ENCODE measurements at places on chromosomes 3 and 15.

- DNase-seq: no peak
Observed at GRCh38 chr3:138260611-138261010, 69.0 kb downstream of the NME9 start.

DNA sequence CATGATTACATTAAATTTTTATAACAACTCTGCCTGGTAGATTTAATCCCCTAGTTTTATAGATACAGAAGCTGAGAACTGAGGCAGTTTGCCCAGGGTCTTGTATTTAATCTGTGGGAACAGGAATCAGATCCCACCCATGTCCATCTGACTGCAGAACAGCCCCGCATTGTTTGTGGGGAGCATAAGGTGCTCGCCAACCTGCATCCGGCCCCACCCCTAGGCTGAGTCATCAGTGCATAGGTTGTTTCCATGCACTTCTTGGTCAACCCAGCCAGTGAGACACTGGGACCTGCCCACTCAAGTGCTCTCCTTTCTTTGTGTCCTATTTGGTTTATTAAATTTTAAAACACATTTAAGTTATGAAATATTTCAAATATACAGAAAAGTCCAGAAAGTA lies 266.2 kb downstream of the OPA1 start:
- DNase-seq: no peak

- DNase-seq: no peak
Observed at GRCh38 chr3:122941228-122942206, 86.0 kb downstream of the SEMA5B start.

GRCh38 chr3:152054315-152054714 lies 180.9 kb downstream of the SUCNR1 start:
- no peak for DNase-seq

GRCh38 chr3:18426597-18427193 lies 1.6 kb upstream of the SATB1 start:
- no peak for DNase-seq

- DNase-seq: peak; percentile 43
Observed at GRCh38 chr3:36381311-36381956, 1.1 kb downstream of the STAC start.

GRCh38 chr15:44584162-44584749 lies 47.3 kb downstream of the EIF3J start:
- no peak for DNase-seq

- DNase-seq: no peak
Observed at GRCh38 chr3:148723631-148724030, 25.9 kb downstream of the AGTR1 start.

DNA sequence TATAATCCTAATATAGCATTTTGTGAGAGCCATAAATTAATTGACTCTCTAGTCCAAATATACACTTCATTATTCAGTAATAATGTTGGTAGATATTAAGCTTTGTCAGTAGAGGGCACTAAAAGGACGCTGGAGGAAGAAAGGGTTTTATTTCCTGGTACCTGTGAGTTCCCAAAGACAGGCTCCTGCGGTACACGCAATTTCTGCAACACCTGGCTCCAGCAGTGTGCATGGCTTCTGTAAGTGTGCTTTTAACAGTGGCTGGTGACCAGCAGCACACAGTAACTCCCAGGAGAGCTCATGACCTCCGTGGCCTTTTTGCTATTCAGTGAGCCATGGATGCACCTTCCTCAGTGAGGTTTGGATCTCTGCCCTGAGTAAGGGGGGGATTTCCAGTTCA lies 338.3 kb upstream of the ZNF385D start:
- DNase-seq: peak; percentile 12
